ENCODE measurements at places on chromosomes 12 and 14.

GRCh38 chr12:95859947-95860850, 1.4 kb downstream of the SNRPF start:
- no peak for DNase-seq

GRCh38 chr12:52255926-52256583, 18.4 kb upstream of the KRT86 start:
- no peak for DNase-seq

- no peak for DNase-seq
These were observed 408.7 kb downstream of the APAF1 start for GRCh38 chr12:99053616-99054362.

DNA sequence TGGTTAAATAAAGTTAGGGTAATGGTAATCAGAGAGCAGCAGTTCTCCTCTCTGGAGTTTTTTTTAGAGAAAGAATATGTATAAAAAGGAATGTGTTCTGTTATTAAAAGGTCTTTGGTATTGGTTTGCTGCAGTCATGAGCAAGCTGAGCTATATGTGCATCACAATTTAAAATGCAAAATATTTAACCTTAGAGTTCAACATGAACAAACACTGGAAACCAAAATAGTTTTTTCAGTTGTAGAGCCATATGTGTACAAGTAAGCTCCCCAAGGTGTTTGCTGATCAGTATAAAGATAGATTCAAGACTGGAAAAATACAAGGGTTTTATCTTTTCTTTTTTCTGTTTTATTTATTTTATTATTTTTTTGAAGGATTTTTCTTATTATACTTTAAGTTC, 245.0 kb downstream of the NUBPL start:
- DNase-seq: no peak

GRCh38 chr14:87179936-87180335, 813.0 kb downstream of the GALC start:
- DNase-seq: no peak

DNA sequence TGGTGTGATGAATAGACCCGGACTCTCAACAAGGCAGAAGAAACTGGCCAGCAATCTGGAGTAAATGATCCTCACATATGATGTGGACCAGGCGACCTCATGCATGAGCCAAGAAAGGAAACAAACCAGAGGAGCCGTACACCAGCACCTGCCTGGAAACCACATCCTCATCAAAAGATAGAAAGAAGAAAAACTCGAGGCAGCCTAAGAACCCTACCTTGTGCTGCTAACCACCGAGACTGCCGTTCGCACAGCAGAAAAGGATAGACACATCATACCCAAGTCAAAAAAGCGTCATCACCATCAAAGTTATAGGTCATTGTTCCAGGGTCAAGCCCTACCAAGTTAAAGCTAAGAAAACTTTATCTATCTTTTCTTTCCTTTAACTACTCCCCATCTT, 66.7 kb downstream of the RESF1 start:
- DNase-seq: peak; percentile 72

- DNase-seq: no peak
These were observed 947.4 kb downstream of the NRXN3 start for GRCh38 chr14:79117561-79117960.

DNA sequence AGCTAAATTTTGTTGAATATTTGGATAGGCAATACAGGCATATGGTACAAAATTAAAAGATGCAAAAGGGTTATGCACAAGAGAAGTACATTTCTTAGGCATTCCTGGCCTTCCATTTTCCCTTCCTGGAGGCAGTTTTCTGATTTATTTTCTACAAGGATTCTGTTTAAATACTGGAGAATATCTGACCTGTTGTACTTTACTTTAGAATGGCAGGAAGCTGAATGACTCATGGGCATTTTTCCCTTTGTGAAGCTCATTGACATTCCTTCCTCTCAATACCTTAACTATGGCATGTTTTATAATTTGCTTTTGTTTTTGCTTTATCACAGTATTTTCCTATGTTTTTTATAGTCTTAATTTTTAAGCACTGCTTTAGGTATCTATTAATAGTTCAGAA, 62.7 kb downstream of the RCOR1 start:
- DNase-seq: no peak

GRCh38 chr12:14366209-14367039, 942 bp downstream of the ATF7IP start:
- DNase-seq: no peak

All from CD4-positive, CD25-positive, alpha-beta regulatory T cell (primary cell).